ENCODE measurements at places on chromosomes 2 and 18.

DNA sequence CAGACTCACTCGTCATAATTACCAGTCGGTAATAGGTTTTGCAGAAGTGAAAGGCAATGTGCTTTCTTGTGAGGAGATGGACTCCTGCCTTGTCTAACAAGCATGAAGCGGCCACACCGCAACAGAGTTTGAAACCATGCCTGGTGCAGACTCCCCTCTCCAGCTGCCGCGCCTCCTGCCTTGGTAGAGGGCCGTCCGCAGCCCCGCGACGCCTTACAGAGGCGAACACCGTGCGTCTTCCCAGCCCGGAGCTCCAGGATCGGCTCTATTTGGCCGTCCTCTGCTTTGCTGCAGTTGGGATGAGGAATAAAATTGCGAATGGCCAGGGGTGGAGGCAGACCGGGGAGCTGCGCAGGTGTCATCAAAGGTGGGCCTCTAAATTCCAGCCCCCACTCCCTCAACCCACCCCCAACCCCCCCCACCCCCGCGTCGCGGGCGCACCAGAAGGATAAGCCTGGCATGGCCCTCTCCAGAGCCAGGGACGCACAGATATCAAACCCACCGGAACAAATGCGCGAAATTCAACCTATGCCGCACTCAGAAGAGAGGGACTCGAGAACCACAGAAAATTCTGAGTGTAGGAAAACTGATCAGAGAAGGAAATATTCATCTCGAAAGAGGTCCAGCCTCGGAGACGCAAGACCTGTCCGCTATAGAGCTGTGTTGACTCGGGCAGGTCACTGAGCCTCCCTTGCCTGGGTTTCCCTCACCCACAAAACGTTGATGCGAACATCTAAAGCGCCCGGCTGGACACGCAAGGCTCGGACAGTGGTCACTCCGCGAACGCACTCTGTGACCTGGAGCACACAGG is 1.1 kb downstream of the TRABD2A start:
- DNase-seq, result no peak

- DNase-seq, result no peak
These were observed 151.8 kb upstream of the GCFC2 start for GRCh38 chr2:75862547-75862946.

DNA sequence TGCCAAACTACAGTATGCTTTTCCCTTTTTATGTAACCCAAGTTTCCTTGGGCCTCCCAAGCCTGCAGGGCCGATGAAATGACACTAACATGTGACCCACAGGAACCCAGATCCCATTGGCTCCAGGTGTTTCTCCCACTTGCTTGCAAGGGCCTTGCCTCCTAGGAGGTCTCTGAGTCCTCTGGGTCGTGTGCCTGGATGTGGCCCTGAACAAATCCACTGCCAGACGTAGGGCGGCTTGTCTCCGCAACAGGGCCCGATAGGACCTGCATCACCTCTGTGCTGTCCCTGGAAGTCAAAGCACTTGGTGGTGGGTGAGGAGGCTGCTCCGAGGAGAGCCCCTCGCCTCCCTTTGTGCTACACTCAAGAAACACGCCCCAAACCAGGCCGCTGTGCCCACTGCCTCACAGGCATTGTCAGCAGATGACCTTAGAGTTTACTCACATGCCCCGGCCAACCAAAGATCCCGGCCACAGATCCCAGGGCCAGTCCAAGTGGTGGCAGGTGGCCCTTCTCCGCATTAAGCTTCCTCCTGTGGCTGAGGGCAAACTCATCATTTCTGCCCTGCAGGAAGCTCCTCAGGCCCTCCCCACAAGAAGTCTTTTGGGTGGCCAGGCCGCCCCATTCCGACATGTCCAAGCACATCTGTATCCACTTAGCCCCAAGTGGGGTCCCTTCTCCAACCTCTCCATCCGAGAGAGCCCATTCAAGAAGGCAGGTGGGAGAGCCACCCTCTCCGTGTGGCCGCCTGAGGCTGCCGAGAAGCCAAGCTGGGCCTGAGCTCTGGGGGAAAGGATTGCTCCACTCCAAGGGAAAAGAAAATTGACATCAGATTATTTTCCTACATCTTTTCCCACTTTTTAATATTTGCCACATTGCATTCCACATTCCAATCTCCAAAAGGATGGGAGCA is 76.7 kb downstream of the GFPT1 start:
- no peak for DNase-seq

DNA sequence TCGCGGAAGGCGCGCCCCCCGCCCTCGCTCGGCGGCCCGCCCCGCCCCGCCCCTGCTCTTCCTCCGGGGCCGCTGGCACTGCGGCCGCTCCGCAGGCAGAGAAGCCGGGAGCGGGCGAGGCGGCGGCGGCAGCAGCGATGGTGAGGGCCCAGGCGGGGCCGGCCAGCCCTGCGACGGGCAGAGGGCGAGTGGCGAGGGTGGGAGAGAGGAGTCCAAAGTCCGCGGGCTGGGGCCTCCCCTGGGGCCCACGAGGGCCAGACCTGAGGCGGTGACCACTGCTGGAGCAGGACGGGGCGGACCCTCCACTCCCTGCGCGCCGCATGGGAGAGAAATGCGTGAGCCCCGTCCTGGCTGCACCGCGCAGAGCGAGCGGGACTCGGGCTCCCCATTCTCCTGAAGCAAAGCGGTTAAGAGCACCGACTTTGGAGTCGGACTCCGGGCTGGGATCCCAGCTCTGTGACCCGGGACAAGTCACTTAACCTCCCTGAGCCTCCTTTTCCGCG is at the start of gene VAMP5:
VAMP5 (plus strand) TSS at position 78 of the 503 bp plus-strand sequence; CDS start at position 138, 60 bp downstream.
- DNase-seq, result no peak

DNA sequence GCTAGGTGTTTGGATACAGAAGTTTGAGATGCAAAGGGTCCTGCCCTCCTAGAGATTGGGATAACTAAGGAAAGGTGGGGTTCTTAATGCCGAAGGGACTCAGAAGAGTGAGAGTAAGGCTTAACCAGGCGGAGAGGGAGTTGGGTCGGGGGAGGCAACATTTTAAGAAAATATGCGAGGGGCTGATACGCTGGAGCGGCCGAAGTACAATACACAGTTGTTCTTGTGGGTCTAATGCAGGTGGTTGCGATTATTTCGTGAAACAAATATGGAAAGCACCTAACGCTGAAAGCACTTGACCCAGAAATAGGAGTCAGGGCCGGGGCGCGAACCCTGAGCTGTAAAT is 344 bp upstream of the MRPL33 start:
- DNase-seq, result no peak

- no peak for DNase-seq
These were observed at the start of gene SRD5A2 for GRCh38 chr2:31580321-31581117. Gene SRD5A2 (minus strand): TSS chr2:31580938. CDS start chr2:31580900, 38 bp downstream.

DNA sequence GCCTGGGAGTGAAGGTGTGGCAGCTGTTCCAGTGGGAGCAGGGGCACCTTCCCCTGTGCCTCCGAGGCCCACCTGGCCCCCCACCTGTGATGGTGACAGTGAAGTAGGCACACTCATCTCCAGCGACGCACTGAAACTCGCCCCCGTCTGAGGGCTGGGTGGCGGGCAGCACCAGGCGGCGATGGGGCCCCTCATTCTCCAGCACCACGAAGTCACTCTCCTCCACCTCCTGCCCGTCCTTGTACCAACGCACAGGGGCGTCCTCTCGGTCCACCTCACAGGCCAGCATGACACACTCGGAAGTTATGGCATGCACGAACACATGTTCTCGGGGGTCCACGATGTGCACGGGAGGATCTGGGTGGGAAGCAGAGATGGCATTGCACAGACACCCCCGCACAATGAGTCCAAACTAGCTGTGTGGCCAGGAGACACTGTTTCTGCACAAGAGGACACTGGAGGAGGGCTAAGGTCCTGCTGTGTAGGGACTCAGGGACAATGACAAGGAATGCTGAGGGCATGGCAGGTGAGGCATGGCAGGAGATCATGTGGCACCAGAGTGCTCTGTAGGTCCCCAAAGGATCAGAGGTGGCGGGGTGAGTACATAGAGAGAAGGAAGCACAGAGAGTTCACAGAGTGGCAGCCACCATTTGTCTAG is 7.9 kb downstream of the OBSL1 start:
- no peak for DNase-seq

DNA sequence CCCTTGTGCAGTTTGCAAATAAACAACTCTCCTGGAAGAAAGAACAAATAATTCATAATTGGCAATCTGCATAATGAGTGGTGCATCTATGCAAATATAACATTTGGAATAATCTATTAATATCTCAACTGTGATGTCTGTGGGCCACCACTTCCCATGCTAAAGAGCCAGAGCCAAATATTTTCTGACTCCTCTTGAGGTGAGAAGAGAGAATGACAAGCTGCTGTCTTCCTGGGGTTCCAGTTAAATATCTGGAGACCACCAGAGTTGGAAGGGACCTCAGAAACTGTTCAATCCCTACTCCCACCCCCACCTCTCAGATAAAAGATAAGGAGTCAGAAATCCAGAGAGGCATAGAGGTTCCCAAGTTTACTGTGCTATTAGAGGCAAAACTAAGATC is 241.0 kb upstream of the SLC14A2 start:
- no peak for DNase-seq

DNA sequence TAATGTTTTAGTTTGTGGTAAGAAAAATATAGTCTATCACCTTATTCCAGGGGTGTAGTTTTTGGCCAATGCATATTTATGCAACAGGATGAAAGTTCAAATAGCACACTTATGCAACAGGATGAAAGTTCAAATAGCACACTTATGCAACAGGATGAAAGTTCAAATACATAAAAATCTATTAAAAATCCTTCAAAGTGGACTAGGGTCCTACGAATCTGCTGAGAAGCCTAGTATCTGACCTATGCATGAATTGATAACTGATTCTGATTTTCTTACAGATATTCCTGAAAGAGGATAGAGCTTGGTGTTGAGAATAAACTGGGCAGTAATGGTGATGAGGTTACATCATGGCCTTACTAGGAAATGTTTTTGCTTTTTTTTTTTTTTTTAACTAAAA is 2.8 kb downstream of the PECR start:
- no peak for DNase-seq

DNA sequence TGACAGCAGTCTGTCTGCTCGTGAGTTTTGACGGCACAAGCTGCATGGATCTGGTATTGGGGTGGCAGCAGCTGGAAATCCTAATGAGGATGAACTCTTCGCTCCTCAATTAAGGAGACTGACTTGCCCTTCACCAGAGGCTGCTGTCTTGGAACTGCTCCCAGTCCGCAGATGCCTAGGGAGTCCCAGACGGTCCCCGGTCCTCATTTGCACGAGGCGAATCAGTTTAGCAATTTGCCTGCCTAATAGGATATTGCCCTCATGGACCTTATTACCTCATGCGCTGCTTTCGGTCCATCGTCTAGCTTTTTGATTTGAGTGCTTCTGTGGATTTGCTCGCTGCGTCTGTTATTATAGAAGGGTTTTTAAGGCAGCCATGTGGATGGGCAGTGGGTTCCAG is 40.6 kb downstream of the ASAP2 start:
- no peak for DNase-seq

DNA sequence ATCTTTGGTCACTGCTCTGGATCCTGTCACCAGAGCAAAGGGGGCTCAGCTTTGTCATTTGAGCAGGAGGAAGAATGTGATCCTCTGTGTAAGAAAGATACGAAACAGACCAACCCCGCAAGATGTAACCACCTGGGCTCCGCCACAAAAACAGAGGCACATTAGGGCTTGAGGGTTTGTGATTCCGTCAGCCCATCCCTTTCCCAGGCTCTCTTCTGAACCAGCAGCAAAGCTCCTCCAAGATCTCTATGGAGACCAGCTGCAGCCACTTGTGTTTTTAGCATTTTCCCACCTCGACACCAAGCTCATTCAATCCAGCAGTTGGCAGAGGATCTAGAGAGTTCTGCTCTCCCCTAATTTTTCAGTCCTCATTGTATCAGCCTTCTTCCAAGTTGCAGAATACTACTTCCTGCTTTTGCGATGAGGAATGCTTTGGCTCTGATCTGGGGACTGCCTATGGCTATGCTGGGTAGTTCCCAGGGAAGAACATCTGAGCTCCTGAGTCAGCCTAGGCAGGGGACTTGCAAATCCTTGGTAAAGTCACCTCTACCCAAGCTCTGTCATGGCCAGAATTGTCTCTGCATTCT is 139.6 kb upstream of the RAB12 start:
- DNase-seq, result no peak

DNA sequence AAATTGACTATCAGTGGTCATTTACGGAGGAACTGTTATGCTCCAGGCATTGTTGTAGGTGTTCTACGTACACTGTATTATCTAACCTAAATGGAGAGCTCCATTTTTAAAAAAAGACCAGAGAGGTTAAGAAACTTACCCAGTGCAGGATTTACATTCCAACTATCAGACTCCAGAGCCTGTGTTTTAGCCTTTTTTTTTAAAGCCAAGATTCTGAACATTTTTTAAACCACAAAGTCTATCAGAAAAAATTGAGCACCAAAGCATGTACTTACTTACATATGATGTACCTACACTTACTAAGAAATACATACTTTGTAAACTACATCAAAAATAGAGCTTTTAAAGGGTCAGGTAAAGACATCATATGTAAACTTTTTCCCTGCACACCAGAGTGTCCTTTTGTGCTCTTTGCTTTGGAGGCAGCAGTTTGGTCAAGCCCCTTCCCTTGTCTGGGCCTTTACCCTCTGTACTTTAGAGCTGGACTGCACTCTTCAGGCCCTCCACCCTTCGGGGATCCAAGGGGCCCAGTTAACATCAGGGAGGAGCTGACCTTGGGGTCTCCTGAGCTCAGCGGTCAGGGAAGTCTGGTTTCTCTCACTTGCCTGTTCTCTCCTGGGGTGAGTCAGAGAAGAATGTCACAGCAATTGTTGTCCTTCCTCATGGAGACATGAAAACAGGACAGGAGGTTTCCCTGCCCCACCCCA is 58.4 kb downstream of the ITGB1BP1 start:
- DNase-seq, result no peak

DNA sequence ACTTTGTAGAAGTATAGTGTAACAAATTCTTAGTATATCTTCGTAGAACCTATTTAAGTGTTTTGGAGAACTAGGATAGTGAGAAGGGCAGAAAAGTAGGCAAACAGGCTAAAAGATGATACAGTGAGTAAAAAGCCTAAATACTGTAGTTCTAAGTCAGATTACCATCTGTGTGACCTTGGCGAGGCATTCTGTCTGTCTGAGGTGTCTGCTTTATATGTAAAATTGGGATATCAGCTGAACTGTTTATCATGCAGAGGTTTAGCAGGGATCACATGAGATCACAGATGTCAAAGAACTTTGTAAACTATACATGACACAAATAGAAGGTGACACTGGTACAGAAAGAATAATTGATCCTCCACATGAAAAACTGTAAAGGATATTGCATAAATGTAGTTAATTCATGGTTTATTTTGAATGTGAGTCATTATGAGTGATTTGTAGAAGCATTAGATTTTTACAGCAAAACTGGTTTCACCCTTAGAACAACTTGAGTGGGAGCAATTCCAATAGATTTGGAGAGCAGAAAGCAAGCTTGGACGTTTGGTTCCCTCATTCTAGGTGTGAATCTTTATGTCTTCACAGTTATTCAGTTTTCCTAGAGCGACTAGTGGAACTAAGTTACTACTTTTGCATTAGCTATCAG is 41.9 kb downstream of the TAF1B start:
- DNase-seq, result no peak

DNA sequence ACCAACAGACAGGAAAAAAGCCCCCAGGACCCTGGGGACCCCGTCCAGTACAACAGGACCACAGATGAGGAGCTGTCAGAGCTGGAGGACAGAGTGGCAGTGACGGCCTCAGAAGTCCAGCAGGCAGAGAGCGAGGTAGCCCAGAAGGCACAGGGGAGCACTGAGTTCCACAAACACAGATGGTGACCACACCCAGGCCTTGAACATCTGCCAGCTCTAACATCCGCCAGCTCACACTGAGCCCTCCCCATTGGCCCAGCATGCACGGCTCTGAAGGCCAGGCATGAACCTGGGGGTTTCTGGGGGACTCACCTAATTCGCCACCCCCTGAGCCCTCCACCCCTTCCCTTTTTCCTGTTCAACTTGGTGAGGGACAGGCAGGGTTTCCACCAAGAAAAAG is 25.6 kb upstream of the PRLH start:
- no peak for DNase-seq
